HCT116 (cell line): ENCODE measurements at places on chromosomes 5 and 9.
A peak's percentile ranks its signal among the peaks of the same experiment; 100 is the strongest.

- DNase-seq, result no peak
Observed at GRCh38 chr9:75500479-75500878, 390.0 kb upstream of the PCSK5 start.

DNA sequence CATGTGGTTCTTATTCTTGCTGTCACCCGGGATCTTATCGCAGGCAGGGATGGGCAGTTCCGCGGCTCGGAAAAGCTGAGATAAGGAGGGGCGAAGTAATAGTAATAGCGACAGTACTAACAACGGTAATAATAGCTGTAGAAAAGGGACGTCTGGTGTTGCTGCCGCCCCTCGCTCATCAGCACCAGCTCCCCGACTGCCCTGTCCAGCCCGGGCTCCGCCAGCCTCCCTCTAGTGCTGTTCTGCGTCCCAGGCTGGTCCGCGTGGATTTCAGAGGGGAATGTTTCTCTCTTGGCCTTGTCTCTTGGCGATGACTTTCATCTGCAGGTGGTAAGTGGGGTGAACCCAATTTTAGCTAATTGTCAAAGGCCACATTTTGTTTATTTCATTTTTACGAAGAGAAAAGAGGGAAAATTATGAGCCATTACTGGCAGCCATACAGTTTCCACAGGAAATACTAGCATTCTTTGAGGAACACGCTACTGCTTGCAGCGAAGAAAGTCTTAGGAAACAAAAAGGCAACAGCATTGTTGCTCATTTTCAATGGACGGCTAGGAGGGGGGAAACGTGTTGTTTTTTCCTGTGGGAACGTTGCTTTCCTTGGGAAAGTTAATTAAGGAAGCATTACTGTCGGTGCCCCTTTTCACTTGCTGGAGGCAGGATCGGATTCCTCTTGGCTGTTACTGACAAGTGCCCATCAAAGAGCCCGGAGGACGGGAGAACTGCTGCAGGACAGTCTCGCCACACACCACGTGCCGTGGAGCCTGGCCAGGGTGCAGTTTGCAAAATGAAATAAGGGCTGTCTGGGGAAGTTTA is 762 bp downstream of the SNCAIP start:
- no peak for DNase-seq

GRCh38 chr9:37911271-37911681 is 7.3 kb upstream of the SLC25A51 start:
- DNase-seq, result no peak

DNA sequence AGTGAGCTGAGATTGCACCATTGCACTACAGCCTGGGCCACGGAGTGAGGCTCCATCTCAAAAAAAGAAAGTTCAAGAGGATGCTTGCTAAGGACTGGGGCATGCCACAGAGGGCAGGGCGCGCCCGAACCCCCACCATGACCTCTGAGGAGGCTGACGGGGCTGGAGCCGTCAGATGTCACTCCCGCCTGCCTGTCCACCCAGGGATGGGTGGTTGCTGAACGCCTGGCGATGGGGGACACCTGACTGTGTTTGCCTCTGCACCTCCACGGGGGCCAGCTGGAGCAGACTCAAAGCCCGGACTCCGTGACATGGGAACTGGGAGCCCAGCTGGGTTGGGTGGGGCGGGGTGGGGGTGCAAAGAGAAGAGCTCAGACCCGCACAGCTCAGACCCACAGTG is 31.9 kb downstream of the ADAMTSL2 start:
- DNase-seq, result no peak

- DNase-seq, result peak; percentile 23
Observed at GRCh38 chr9:97895695-97896332, 26.5 kb downstream of the TRMO start.

- no peak for DNase-seq
Observed at GRCh38 chr5:123142206-123142915, 53.3 kb downstream of the PRDM6 start.

DNA sequence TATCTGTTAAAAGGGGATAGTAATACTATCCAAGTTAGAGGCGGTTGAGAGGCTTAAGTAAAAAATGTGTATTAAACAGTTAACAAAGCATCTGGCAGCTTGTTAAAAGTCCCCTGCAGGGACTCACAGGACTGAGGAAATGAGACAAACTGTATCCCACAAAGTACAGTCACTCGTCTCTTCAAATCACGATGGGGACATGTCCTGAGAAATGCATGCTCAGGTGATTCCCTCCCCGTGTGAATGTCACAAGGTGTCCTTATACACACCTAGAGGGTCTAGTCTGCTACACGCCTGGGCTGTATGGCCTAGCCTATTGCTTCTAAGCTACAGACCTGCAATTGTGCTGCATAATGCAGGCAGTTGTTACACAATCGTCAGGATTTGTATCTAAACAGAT is 237.0 kb downstream of the IRX2 start:
- DNase-seq, result no peak

DNA sequence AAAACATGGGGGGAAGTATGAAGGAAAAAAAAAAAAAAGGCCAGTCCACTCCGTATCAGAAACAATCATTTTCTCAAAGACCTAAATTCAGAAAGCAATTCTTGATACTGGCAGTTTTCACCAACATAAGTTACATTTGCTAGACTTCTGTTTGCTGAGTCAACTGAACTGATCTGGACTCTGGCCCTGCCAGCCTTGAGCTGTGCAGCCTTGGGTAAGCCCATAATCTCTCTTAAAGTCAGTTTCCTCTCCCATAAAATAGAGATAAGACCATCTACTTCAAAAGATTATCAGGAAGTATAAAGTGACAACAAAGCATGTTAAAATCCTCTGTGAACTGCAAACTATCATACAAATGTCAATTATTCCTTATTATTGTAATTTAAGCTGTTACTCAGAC is 106.8 kb downstream of the MAPKAP1 start:
- no peak for DNase-seq

DNA sequence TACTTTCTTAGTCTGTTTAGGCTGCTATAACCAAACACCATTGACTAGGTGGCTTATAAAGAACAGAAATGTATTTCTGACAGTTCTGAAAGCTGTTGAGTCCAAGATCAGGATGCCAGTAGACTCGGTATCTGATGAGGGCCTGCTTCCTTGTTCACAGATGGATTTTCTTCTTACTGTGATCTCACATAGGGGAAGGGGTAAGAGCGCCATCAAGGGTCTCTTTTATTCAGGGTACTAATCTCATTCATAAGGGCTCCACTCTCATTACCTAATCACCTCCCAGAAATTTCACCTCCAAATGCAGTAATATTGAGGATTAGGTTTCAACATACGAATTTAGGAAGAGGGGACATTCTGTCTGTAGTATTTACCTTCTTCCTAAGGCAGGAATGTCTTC is 384.0 kb upstream of the DMAC1 start:
- DNase-seq, result no peak

- no peak for DNase-seq
Observed at GRCh38 chr5:1762121-1762882, 37.3 kb downstream of the MRPL36 start.

- DNase-seq, result no peak
Observed at GRCh38 chr5:133311176-133311575, 259.4 kb downstream of the HSPA4 start.

DNA sequence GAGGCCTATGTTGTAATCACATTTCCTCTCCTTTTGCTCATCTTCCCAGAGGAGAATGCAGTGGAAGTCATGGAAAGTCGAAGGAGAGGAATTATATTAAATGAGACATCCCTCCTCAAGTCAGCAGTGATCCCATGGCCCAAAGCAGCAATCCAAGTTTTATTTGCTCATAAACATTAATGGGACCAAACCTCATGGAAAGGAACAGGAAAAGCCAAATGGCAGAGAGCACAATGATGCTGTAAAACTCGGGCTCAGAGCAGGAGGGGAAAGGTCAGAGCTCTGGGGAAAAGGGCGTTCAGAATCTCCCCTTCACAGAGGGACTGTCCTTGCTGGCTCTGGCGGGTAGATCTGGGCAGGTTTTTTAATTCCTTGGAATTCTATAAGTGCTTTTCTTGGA is 175.8 kb downstream of the C5orf15 start:
- DNase-seq, result no peak

- DNase-seq, result no peak
Observed at GRCh38 chr9:32704343-32704742, 68.9 kb upstream of the TAF1L start.

DNA sequence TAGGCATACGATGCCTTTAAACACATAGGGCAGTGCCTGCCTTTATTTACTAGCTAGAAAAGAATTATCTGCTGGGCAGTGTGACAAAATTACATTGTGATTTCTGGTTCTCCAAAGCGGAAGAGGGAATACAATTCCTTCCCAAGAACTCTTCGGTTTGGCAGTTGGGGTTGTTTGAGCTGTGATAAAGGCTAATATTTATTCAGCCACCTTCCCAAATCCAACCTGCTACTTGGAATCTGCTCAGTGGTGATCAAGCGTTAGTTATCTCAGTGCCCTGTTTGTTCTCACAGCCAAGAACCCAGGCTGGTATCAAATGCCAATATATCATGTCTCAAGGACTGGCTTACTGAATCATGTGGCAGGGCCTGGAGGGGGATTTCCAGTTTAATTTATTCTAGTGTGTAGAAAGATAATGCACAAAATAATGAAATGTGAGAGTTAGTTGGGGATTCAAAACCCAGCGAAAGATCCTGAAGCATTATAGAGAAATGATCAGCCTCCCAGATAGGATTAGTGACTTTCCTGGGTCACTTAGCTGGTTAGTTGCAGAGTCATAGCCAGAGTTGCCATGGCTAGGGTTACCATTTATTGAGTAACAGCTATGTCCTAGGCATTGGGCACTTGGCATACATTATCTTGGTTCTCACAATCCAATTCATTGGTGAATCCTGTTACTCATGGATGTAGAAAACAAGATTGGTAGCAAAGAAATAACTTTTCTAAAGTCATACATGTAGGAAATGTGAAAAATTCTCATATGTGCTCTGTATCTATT is 457.0 kb upstream of the KLF4 start:
- no peak for DNase-seq

- no peak for DNase-seq
Observed at GRCh38 chr5:122221857-122222256, 90.2 kb upstream of the SNCAIP start.
